Sigmoid colon (tissue), 7 donors: ENCODE measurements at places on chromosomes 6 and 20. TPM values are rescaled to one million over a fixed set of nuclear protein-coding genes. Genes with fewer than 3 reads are reported as not detected.

GRCh38 chr20:38148328-38149102 lies 16.6 kb downstream of the TGM2 start:
- H3K4me1 ChIP-seq = peaks cover 45% of the 10 kb centered on the region
- H3K4me3 ChIP-seq = no peak overlapping the region
- no peak for DNase-seq
- H3K27ac ChIP-seq = no peak overlapping the region

- no peak overlapping the region for H3K4me3 ChIP-seq
- no peaks in the 10 kb centered on the region for H3K27me3 ChIP-seq
- H3K36me3 ChIP-seq = no peaks in the 10 kb centered on the region
- no peak for DNase-seq
- no peak overlapping the region for H3K27ac ChIP-seq
Observed at GRCh38 chr6:11423667-11424066, 113.9 kb upstream of the TMEM170B start.

DNA sequence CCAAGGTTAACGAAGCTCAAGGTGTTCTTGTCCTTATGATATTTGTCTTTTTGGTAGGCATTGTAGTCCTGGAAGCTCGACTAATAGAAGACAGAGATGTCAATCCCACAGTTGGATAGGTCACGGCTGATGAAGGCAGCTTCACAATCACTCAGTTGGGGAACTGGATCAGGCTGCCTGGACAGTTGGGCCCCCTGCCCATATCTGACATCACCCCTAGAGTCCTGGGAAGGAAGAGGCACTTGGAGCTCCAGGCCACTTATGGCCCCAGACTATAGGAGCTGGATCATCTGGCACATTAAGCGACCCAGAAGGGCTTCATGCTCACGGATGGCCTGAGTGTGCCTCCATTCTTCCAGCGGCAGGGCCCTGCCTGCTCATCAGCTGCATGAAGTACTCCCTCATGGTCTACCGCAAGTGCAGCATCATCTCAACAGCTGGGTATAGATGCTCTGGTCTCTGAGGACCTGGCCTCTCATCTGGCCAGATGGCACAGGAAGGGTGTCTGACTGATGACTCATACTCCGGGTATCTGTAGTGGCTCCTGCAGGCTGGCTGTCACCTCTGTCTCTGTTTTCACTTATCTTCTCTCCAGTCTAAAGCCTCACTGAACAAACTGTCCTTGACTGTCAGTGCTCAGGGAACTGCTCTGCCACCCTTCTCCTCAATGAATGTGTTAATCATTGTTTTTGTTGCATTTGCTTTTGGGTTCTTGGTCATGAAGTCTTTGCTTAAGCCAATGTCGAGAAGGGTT lies 29.2 kb upstream of the SSR1 start:
- no peaks in the 10 kb centered on the region for H3K27me3 ChIP-seq
- H3K36me3 ChIP-seq = no peaks in the 10 kb centered on the region
- H3K4me1 ChIP-seq = no peaks in the 10 kb centered on the region
- no peak overlapping the region for H3K4me3 ChIP-seq
- DNase-seq = no peak

- no peaks in the 10 kb centered on the region for H3K36me3 ChIP-seq
- DNase-seq = no peak
- no peaks in the 10 kb centered on the region for H3K4me1 ChIP-seq
- H3K27me3 ChIP-seq = no peaks in the 10 kb centered on the region
- peak overlapping the region; percentile 31 for H3K4me3 ChIP-seq
- peak overlapping the region; percentile 60 for H3K27ac ChIP-seq
Observed at GRCh38 chr6:1574890-1575209, 34.9 kb upstream of the FOXC1 start.

DNA sequence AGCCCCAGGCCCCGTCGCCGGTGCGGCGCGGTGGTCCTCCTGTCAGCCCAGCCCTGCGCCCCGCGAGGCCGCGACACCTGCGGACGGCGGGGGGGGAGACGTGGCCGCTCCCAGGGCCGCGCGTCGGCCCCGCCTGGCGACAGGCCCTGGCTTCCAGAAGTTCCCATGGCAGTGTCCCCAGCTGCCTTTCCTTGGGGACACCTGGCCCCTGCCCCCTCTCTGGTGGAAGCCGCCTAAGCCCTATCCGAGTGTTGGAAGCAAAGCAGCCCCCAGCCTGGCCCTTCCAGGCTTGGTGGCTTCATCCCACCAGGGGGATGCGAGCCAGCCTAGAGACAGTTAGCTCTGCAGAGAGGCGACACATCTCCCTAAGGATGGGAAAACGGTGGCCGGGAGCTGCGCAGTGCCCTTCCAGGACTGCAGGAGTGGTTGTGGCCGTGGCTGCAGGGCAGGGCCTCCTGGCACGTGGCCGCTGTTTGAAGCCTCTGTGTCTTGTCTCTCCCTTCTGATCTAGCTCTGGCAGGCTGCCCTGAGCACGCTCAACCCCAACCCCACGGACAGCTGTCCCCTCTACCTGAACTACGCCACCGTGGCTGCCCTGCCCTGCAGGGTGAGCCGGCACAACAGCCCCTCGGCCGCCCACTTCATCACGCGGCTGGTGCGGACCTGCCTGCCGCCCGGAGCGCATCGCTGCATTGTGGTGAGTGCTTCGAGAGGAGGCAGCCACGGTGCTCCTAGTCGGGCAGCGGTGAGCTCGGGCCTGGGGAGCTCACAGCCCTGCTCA lies 816 bp downstream of the NPEPL1 start:
- peaks cover 34% of the 10 kb centered on the region for H3K36me3 ChIP-seq
- H3K27ac ChIP-seq = peak overlapping the region; percentile 75
- peak; percentile 73 for DNase-seq
- peak overlapping the region; percentile 24 for H3K4me3 ChIP-seq
- no peaks in the 10 kb centered on the region for H3K27me3 ChIP-seq

ECT2L gene
- total RNA-seq = not detected

FAM83C gene
- not detected for total RNA-seq

MYBL2 gene
- not detected for total RNA-seq

HSPA12B gene
- total RNA-seq = 10.5 TPM

SOX18 gene
- 4.8 TPM for total RNA-seq

PEDS1 gene
- total RNA-seq = 27.4 TPM

RBM24 gene
- 15.1 TPM for total RNA-seq
